ENCODE measurements at places on chromosomes 12 and 14.

DNA sequence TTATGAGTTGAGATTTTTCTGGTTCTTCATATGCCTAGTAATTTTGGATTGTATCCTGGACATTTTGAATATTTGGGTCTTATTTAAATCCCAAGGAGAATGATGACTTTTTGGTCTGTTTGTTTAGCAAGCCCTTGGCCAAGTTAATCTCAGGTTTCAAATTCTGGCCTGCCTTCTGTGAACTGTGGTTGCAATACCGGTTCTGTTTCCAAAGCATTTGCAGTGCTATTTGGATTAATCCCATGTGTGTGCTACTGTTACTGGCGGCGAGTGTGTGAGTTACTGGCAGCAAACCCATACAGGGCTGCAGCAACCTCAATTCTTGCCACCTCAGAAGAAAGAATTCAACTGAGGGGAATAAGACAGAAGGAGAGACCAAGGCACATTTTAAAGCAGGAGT lies 51.1 kb downstream of the TMEM260 start:
- peak; percentile 66 for DNase-seq

DNA sequence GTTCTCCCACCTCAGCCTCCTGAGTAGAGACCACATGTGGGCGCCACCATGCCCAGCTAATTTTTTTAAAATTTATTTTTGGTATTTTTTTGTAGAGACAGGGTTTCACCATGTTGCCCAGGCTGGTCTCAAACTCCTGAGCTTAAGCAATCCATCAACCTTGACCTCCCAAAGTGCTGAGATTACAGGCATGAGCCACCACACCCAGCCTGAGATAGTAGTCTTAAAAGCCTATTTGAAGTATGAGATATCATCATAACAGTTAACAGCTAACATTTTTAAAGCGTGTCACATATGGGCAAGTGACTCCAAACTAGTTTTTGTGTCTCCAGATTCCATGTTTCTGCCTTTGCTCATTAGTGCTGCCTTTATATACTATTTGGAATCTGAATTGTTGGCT lies 74.6 kb upstream of the WSCD2 start:
- no peak for DNase-seq

GRCh38 chr12:19288161-19288560 lies 151.1 kb upstream of the AEBP2 start:
- DNase-seq = no peak

DNA sequence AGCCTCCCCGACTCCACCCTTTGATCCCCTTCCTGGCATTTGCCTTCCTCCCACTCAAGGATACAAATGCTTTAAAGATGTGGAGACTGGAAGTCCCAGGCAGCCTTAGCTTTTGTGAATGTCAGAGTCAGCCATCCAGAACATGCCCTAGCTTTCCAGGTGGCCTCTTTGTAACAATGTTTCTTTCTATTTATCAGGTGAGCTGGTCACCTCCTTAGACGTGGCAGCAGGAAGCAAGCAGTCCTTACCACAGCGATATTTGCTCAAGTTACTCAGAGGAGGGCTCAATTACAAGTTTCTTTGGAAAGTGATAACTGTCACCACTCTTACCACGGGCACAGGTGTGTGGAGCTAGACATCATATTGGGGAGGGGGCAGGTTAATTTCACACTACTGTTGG lies 4.9 kb downstream of the GALNT6 start:
- DNase-seq = no peak

- no peak for DNase-seq
These were observed 18.9 kb downstream of the ERP27 start for GRCh38 chr12:14919455-14919854.

GRCh38 chr14:37023875-37024565 lies 148.4 kb downstream of the SLC25A21 start:
- DNase-seq = no peak

- DNase-seq = no peak
These were observed 1.6 kb downstream of the GIT2 start for GRCh38 chr12:109994401-109995175.

GRCh38 chr14:37196604-37197420 lies 925 bp upstream of the MIPOL1 start:
- DNase-seq = no peak

DNA sequence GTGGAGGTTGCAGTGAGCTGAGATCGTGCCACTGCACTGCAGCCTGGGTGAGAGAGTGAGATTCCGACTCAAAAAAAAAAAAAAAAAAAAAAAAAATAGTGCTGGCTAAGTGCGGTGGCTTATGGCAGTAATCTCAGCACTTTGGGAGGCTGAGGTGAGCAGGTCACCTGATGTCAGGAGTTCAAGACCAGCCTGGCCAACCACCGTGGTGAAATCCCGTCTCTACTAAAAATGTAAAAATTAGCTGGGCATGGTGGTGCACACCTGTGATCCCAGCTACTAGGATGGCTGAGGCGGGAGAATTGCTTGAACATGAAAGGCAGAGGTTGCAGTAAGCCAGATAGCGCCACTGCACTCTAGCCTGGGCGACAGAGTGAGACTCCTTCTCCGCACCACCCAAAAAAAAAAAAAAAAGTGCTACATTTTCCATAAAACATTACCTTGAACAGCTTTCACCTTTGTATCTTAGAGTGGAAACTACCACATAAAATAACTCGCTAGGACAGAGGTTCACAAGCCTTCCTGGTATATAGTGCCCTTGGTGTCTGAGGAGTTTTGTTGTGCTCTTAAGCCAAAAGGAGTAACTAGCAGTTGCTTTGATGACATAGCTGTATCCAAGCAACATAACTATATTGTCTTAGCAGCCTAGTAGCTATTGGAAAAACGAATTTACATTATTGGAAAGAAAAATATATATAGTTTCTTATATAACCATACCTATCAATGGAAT lies 11.1 kb downstream of the PTGES3 start:
- no peak for DNase-seq

- peak; percentile 69 for DNase-seq
These were observed 11.9 kb upstream of the SERPINA4 start for GRCh38 chr14:94548999-94549985.

DNA sequence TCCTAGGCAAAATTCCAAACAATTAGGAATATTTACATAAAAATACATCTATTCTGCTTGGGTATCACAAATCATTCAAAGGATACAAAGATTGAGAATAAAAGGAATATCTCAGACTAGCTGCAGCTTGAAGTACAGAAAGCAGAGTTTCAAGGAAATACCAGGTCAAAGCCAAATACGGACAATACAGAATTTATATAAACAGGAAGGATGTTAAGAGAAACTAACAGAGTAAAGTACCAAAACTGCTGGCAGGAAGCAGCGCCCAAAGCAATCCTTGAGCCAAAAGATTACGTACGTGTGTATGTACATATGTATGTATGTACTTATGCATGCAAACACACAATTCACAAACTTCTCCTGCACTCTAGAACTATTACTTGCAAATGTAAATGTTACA lies 86.6 kb downstream of the PPP1R12A start:
- peak; percentile 61 for DNase-seq

- DNase-seq = no peak
These were observed 341.0 kb upstream of the RGS6 start for GRCh38 chr14:71591231-71591630.

GRCh38 chr12:108205864-108206263 lies 76.8 kb downstream of the WSCD2 start:
- no peak for DNase-seq

DNA sequence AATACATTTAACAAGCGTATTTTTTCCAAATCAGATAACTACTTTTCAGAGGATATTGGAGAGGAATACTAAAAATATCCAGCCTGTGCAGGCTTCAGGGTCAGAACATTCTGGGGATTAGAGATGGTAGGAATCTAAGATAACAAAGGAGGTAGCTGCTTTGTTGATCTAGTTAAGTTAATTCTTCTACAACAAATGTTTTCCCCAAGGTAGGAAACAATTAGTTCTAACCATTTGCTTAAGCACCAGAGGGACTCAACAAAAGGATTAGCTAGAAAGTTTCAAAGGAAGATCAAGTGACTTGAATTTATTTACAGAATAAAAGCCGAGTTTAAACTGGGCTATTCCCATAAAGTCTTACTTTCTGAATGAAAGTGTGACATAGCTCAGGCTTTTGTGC lies 524.2 kb downstream of the TMTC2 start:
- no peak for DNase-seq

GRCh38 chr12:48420039-48420775 lies 52.2 kb upstream of the ANP32D start:
- DNase-seq = peak; percentile 81

GRCh38 chr12:110338754-110339153 lies 57.7 kb downstream of the ATP2A2 start:
- DNase-seq = peak; percentile 30

DNA sequence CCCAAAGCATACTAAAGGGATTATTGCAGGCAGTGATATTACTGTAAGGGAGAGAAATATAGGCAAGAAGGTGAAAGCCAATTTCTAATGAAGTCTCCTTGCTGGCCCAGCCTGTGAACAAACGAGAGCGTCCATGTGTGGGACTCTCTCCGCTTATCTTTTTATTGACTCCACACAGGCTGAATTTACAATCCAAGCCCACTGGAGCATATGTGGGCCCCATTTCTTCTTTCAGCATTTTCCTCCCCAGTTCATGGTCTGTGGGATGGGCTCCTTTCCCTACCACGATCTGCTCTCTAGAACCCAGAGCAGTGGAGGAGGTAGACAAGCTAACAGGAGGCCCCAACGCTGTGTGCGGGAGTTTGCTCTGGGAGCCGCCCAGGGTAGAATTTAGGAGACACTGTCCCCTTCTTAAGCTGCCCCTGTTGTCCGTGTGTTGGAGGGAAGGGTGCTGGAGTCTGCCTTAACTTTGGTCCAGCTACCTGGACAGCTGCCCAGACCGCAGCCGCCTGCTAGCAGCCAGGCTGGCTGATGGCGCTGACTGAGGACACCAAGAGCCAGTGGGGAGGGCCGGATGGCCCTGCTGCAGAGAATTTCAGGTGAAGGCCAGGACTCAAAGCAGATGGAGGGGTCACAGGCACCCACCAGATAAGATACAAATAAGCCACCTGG lies 3.2 kb upstream of the HOXC11 start:
- DNase-seq = no peak
